NCI-H1105 (cell line): ENCODE measurements at places on chromosomes 12 and 14.
A peak's percentile ranks its signal among the peaks of the same experiment; 100 is the strongest.

DNA sequence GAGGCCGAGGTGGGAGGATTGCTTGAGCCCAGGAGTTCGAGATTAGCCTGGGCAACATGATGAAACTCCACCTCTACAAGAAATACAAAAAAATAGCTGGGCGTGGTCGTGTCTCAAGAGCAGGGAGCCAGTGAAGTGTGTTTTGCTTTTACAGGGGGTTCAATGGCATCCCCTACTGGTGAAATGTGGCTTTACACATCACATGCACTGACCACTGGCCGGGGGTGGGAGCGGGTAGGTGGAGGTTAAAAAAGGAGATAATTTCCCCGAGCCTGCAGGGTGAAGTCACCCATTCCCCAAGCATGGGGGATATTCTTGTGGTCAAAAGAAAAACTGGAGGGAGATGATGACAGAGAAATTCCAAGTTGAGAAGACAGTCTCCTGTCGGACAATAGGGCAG lies 63.6 kb upstream of the PWP1 start:
- DNase-seq, result no peak

DNA sequence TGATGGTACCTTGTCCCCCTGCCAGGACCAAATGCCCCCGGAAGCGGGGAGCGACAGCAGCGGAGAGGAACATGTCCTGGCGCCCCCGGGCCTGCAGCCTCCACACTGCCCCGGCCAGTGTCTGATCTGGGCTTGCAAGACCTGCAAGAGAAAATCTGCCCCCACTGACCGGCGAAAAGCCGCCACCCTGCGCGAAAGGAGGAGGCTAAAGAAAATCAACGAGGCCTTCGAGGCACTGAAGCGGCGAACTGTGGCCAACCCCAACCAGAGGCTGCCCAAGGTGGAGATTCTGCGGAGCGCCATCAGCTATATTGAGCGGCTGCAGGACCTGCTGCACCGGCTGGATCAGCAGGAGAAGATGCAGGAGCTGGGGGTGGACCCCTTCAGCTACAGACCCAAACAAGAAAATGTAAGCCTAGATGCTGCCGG lies 410 bp downstream of the MYF6 start:
- no peak for DNase-seq

DNA sequence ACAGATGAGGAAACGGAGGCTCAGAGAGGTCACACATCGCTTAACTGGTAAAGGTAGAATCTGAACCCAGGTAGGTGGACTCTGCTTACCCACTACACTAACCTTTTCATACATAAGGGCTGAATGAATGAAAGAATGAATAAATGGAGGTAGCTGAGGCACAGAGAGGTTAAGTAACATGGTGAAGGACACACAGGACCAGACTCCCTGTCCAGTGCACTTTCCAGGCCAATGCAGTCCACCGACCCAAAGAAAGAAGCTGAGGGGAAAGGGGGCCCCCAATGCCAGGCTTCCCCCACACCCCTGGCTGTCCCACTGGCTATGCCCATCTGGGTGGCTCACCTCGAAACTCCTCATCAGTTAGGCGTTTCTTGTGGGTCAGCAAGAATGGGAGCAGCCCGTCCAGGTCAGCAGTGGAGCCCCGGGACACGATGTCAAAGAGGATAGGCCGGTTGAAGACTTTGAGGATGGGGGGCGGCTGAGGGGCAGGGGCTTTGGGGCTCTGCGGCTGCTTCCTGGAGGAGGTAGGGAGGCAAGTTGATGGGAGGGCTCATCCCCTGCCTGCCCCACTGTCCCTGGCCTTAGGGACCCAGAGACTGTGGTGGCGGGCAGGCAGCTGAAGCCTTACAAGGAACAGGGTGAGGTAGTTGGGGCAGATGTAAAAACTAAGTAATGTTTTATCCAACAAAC lies 25.1 kb downstream of the TRPV4 start:
- DNase-seq, result no peak

- DNase-seq, result no peak
Measured at GRCh38 chr12:103851127-103851526, 10.1 kb upstream of the NT5DC3 start.

DNA sequence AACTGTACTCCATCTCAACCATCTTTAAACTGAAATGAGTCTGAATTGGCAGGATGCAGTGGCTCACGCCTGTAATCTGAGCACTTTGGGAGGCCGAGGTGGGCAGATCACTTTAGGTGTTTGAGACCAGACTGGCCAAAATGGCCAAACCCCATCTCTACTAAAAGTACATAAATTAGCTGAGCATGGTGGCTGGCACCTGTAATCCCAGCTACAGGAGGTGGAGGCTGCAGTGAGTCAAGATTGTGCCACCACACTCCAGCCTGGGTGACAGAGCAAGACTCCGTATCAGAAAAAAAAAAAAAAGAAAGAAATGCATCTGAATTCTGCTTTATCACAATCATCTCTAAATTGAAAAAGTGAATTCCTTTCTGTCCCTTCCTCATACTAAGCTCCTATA lies 110.3 kb downstream of the NELL2 start:
- no peak for DNase-seq

DNA sequence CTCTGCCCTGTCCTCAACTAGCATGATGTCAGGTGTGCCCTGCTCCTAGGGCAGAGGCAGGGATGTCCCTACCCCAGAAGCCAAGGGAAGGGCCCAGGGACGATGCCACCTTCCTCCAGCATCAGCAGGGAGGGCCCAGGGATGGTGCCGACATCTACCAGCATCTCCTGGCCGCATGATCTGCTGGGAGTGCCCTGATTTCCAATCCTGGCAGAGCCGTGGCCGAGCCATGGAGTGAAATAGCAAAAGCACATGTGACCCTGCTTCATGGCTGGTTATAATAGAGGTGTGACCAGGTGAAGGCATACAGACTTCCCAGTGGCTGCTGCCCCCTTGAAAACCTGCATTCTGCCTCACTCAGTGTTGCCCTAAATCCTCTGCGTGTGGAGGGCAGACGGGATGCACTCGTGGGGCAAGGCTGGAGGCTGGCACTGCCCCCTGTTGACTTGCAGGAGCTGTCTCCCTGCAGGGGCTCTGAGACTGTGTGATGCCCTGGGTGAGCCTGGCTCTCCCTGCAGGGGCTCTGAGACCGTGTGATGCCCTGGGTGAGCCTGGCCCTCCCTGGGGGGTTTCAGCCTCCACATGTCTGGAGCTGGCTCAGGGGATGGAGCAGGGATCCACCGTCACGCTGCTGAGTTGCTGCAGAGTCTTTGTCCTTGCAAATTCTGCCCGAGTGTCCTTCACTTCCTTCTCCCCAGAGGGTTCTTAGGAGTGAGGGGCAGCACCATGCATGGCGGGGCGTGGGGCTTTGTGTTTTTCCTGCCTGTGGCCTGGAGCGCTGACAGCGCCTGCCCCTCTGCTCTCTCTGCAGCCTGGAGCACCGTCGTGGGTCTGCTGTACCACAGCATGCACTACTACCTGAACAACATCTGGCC lies 51.7 kb downstream of the ADGRD1 start:
- DNase-seq, result no peak

GRCh38 chr12:116537101-116537904 lies 21.9 kb upstream of the MAP1LC3B2 start:
- no peak for DNase-seq

DNA sequence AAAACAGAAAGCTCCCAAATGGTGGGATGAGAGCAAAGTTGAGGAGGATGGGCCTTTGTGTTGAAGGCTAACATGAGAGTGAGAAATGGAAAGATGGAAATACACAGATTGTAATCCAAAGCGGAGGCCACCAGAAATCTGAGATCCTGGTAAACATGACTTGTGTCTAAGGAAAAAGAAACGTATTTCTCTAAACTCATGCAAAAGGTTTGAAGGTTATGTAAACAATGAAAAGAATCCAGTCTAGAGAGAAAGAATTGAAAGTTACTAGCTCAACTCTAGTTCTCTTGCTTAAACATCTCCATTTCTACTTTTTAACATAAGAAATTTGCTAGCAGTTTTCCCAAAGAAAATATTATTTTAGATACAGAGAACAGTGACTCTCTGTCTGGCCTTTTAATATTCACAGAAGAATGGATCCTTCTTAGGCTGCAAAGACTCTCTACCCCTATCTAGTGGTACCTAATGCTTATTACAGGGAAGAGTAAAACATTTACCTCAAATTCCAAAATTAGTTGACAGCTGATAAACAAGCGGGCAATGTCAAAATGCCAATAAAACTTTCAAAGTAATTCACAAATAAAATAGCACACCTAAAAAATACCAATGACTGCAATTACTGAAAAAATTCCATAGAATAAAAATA lies 75.8 kb upstream of the SOX5 start:
- DNase-seq, result no peak

- DNase-seq, result peak; percentile 63
Measured at GRCh38 chr12:449203-449602, 10.5 kb upstream of the B4GALNT3 start.

- DNase-seq, result no peak
Measured at GRCh38 chr14:53127151-53127550, 26.0 kb downstream of the DDHD1 start.

GRCh38 chr12:120413901-120414695 lies 23.8 kb upstream of the COX6A1 start:
- DNase-seq, result no peak

DNA sequence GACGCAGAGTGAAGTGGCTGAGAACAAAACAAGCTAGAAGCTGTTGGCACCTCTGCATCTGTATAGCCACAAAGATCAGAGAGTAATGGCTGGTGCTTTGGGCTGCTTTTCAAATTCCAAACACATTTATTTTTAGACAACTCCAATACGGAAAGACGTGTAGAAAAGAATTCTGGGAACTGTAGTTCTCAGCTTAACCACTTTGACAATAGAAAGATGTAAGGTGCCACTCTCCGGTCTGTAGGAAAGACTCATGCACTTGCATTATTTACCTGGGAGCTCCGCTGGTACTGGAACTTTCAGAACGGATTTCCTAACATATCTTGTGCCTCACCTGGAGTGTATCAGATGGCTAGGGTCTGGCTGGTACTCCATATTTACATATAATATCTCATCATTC lies 1.8 kb upstream of the OR4K2 start:
- no peak for DNase-seq

DNA sequence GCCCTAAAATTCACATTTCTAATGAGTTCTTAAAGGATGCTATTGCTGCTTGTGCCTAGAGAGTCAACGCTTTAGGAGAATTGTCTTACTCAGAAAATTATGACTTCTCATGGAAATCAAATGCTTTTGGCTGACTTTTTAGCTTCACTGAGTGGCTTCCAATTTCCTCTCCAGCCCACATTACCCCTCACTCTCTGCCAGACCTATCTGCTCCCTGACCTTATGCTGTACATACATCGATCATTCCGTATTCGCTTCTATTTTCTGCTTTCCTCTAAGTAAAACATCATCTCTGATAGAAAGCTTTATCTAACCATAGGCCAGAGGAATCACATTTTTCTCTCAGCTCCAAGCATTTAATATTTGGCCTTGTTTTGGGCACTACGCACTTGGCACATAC lies 12.5 kb upstream of the SMCO3 start:
- no peak for DNase-seq

GRCh38 chr14:101019541-101019940 lies 116.0 kb upstream of the RTL1 start:
- DNase-seq, result no peak

GRCh38 chr14:65770681-65771080 lies 358.2 kb downstream of the FUT8 start:
- no peak for DNase-seq

DNA sequence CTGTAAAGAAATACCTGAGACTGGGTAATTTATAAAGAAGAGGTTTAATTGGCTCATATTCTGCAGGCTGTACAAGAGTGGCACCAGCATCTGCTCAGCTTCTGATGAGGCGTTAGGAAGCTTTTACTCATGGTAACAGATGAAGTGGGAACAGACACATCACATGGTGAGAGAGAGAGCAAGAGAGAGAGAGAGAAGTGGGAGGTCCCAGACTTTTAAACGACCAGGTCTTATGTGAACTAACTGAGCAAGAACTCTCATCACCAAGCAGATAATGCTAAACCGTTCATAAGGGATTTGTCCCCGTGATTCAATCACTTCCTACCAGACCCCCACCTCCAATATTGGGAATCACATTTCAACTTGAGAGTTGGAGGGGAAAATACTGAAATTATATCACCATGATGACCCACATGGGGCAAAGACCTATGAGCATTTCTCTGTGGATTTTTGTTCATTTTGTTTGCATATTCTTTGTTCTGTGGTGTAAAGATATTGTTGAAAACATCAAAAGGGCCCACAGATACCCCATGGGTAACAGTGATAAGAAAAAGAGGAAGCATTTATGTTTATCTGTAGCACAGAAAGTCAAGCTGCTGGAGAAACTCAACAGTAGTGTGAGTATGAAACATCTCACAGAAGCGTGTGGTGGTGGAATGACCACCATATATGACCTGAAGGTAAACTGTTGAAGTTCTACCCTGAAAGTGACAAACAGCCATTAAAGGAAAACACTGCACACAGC lies 135.2 kb upstream of the PDE3A start:
- DNase-seq, result no peak

GRCh38 chr12:47085815-47086252 lies 6.1 kb upstream of the AMIGO2 start:
- DNase-seq, result no peak

DNA sequence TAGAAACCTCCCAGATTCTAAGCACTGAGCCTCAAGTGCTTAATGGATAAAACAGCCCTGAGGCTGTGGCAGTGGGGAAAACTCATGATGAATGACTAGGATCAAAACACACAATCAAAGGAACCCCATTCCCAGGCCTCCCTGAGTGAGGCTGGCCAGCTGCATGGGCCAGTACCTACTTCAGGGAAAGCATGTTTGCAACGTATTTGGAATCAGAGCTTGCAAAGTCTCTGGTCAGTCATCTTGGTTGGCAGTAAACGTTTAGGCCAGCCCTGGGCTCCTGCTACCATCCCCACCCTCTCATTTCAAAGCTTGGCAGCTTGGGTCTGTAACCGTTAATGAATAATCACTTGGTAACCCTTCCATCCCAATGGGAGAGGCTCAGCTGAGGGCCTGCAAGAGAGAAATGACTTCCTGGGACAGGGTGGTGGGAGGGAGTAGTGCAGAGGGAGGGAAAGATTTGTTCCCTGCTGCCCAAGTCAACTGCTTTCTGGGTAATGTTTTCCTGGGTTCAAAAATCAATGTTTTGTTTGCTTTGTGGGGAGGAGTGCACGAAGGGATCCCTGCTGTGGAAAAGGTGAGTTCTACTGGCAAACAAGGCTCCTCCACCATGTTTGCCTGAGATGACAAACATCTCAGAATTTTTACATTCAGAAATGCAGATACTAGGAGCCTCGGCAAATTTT lies 2.0 kb upstream of the RNASE8 start:
- DNase-seq, result no peak

GRCh38 chr12:45034861-45035265 lies 16.0 kb downstream of the DBX2 start:
- DNase-seq, result no peak

DNA sequence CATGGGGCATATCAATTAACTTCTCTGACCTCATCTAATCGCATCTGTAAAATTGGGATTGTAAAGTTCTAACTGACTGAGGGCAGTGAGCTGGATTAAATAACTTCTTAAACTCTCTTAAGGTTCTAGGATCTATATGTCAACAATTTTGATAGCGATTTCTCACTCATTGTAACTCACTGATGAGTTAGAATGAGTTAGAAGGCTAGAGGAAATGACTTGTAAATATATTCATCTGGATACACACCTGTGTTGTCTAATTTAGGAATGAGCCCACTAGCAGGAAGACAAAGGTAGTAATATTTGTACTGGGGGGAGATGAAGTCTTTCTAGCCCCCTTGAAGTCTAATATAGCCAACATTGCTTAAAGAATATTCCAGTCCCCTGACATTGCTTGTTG lies 46.3 kb upstream of the CERS5 start:
- DNase-seq, result no peak
